ENCODE measurements at places on chromosomes 16 and 17.

DNA sequence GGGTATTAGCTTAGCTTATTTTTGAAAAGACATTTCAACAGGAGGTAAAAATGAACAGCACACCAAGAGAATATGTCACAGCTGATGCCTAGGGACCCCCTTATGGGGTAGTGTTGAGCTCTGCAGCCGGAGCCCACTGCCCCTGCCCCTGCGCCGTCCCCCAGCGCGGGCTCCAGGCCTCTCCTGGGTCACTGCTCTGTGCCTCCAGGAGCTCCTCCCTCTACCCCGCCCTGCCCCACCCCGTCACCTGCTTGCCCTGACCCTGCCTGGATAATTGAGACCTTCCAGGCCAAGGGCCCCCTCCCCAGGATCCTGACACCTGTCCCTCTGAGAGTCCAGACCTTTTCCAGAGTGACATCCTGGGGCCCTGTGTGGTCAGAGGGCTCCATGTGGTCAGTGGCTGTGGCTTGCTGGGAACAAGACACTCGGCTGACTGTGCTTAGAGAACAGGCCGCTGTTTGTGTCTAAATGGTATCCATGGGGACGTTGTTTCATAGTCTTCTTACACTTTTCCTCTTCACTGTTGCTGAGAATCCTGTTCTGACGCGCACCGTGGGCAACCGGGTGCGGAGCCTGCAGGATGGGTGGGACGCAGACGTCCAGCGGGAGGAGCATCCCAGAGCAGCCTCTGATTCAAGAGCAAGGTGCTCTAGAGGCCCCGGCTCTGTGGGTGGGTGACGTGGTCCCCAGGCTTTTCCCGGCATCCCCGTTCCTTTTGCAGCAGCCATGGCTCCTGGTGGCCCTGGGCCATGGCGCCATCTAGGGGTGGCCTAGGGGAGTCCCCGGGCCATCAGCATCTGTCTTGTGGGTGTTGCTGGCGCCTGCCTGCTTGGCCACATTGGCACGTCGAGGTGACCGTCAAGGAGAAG, 20.0 kb upstream of the WFIKKN1 start:
- peak; percentile 55 for DNase-seq
- H3K27me3 ChIP-seq: no peaks in the 10 kb centered on the region
- no peak overlapping the region for H3K4me3 ChIP-seq
- H3K36me3 ChIP-seq: peaks cover 7% of the 10 kb centered on the region
- H3K27ac ChIP-seq: no peak overlapping the region

DNA sequence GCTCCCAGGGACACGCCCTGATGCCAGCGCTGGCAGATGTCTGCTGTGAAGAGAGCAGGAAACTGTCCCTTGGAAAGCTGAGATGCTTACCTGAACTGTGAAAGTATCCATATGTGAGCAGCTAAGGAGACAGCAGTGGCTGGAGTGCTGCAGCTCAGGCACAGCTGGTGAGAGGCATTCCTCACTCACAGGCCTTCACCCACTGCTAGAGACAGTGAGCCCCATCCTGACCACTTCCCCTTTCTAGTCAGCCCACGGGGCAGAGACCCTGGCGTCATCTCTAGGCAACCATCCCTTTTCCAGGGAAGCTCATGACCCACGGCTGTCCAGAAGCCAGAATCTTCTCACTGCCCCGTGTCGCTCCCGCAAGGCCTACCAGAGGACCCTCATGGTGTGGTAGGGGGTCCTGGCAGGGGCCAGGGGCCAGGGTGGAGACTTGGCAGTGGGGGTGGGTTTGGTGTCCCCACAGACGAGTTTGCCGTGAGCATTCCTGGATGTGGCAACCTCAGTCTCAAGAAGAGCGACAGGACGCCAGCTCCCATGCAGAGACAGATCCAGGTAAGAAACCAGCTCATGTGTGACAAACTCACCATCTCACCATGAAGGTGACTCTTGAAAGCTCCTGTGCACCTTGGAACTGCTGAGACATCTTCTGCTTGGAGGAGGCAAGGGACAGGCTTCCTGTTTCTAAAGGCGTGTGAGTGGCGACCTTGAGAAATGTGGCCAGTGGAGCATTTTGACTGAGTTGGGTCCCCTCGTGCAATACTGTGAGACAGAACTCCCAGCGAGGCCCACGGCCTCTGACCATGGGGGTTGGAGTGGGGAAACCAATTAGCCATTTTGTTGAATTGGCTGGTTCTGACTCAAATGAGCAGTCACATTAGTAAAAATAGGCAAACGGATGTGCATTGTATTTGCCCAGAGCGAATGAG, at the start of gene SCIMP:
TSS of gene SCIMP (minus strand) at position 216 of the 932 bp plus-strand sequence. CDS start at position 111, 105 bp downstream.
- peak; percentile 85 for DNase-seq
- peak within 1 kb of the TSS; percentile 76 for H3K4me3 ChIP-seq
- H3K36me3 ChIP-seq: peaks cover 16% of the 10 kb centered on the region
- H3K27ac ChIP-seq: peak within 1 kb of the TSS; percentile 91

DNA sequence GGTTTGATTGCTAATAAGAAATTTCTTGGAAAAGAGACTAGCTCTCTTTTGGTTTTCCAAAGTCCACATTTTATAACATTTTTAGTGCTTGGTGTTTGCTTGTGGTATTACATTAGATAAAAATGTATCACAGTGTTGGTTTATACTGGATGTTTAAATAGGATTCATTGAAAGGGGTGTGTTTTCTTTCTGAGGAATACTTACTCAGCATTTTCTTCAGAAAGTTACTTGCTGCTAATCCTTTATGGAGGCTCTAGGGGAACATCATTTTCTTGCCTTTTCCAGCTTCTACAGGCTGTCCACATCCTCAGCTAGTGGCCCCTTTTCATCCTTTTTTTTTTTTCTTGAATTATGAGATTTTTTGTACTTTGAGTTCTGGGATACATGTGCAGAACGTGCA, 834 bp upstream of the KRT39 start:
- no peaks in the 10 kb centered on the region for H3K36me3 ChIP-seq
- no peak overlapping the region for H3K27ac ChIP-seq
- H3K27me3 ChIP-seq: no peaks in the 10 kb centered on the region
- no peak for DNase-seq
- H3K4me3 ChIP-seq: no peak overlapping the region
- no peaks in the 10 kb centered on the region for H3K4me1 ChIP-seq

- no peaks in the 10 kb centered on the region for H3K4me1 ChIP-seq
- H3K27me3 ChIP-seq: no peaks in the 10 kb centered on the region
- no peaks in the 10 kb centered on the region for H3K36me3 ChIP-seq
- H3K27ac ChIP-seq: no peak overlapping the region
- no peak for DNase-seq
Observed at GRCh38 chr16:9327253-9327652, 235.8 kb downstream of the HAPSTR1 start.

- no peaks in the 10 kb centered on the region for H3K27me3 ChIP-seq
- DNase-seq: no peak
- H3K27ac ChIP-seq: peak overlapping the region; percentile 77
- H3K4me1 ChIP-seq: peaks cover 68% of the 10 kb centered on the region
- no peaks in the 10 kb centered on the region for H3K36me3 ChIP-seq
Observed at GRCh38 chr17:47278561-47278960, 24.9 kb downstream of the ITGB3 start.

- H3K4me1 ChIP-seq: no peaks in the 10 kb centered on the region
- H3K4me3 ChIP-seq: no peak overlapping the region
- DNase-seq: no peak
- peaks cover 3% of the 10 kb centered on the region for H3K36me3 ChIP-seq
Observed at GRCh38 chr16:87431926-87432325, 39.8 kb downstream of the MAP1LC3B start.

- peaks cover 22% of the 10 kb centered on the region for H3K4me1 ChIP-seq
- H3K36me3 ChIP-seq: peaks cover 20% of the 10 kb centered on the region
- DNase-seq: peak; percentile 65
- peak overlapping the region; percentile 64 for H3K27ac ChIP-seq
Observed at GRCh38 chr16:57240851-57241250, 4.2 kb upstream of the ARL2BP start.

- H3K27me3 ChIP-seq: peaks cover 2% of the 10 kb centered on the region
- DNase-seq: no peak
- H3K36me3 ChIP-seq: no peaks in the 10 kb centered on the region
- no peak overlapping the region for H3K27ac ChIP-seq
Observed at GRCh38 chr17:9805769-9806168, 14.4 kb upstream of the DHRS7C start.

GRCh38 chr17:39529455-39529854, 68.2 kb downstream of the CDK12 start:
- H3K36me3 ChIP-seq: peaks cover 70% of the 10 kb centered on the region
- H3K4me1 ChIP-seq: peaks cover 5% of the 10 kb centered on the region
- DNase-seq: no peak
- no peak overlapping the region for H3K27ac ChIP-seq

DNA sequence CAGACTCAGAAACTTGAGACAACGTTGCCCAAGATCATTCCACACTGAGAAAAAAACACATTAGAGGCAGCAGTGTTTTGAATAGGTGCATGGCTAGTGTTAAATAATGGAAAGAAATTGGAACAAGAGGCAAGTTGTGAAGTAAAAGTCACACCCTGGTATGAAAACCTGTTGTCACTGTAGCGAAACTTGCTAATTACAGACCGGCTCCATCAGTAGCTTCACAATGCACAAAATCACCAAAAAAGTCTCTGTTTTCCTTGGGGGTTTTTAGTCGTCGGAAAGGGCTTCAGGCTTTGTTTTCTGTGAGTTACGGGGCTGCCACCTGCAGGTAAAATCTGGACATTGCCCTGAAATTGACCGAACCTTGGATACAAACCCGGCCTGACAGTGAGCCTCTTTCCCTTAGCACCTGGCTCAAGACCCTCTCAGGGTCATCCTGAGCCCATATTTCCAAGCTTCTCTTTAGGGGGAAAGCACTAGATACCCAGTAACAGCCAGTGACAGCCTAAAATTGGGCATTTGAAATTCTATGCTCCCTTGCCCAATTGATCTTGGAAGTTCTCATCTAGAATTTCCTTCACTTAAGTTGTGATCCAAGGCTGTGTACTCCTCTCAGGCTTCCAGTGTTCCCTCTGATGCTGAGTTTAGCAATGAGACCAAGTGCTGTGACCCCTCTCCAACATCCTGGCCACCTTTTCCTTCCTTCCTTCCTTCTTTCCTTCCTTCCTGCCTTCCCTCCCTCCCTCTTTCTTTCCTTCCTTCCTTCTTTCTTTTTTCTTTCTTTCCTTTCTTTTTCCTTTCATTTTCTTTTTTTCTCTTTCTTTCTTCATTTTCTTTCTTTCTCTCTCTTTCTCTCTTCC, 7.2 kb upstream of the GRB2 start:
- peak; percentile 74 for DNase-seq
- H3K4me3 ChIP-seq: peak overlapping the region; percentile 57
- peaks cover 6% of the 10 kb centered on the region for H3K4me1 ChIP-seq
- no peaks in the 10 kb centered on the region for H3K27me3 ChIP-seq
- H3K27ac ChIP-seq: no peak overlapping the region

GRCh38 chr16:48373258-48374029, 11.8 kb downstream of the SIAH1 start:
- peak overlapping the region; percentile 17 for H3K27ac ChIP-seq
- H3K4me1 ChIP-seq: peaks cover 36% of the 10 kb centered on the region
- no peaks in the 10 kb centered on the region for H3K36me3 ChIP-seq
- DNase-seq: peak; percentile 44

DNA sequence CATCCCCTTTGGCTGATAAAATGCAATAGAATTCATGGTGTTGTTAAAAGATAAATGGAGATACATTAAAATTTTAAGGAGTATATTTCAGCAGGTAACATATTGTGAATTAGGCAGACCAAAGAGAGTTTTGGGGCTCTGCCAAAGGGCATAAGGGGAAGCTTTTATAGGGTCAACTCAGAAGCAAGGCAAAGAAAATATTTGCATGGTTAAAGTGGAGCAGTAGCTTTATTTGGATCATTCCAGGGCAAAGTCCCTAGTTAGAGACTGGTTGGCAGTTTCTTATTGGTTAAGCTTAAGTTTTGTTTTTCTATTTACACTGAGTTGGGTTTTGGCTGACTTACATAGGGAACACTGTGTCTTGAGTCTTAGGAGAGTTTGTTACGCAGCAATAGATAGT, 75.1 kb upstream of the CA10 start:
- no peak overlapping the region for H3K4me3 ChIP-seq
- no peaks in the 10 kb centered on the region for H3K27me3 ChIP-seq
- DNase-seq: no peak

- H3K4me3 ChIP-seq: no peak overlapping the region
- peaks cover 17% of the 10 kb centered on the region for H3K4me1 ChIP-seq
- no peaks in the 10 kb centered on the region for H3K27me3 ChIP-seq
- DNase-seq: no peak
Observed at GRCh38 chr16:70793851-70794502, 7.0 kb downstream of the VAC14 start.

GRCh38 chr17:48307814-48308411, 122.1 kb downstream of the SKAP1 start:
- H3K36me3 ChIP-seq: no peaks in the 10 kb centered on the region
- no peaks in the 10 kb centered on the region for H3K4me1 ChIP-seq
- H3K27ac ChIP-seq: no peak overlapping the region
- H3K4me3 ChIP-seq: no peak overlapping the region

- peaks cover 13% of the 10 kb centered on the region for H3K4me1 ChIP-seq
- H3K36me3 ChIP-seq: no peaks in the 10 kb centered on the region
- H3K27ac ChIP-seq: no peak overlapping the region
- no peak for DNase-seq
- no peak overlapping the region for H3K4me3 ChIP-seq
Observed at GRCh38 chr16:87236516-87237115, 80.6 kb downstream of the C16orf95 start.

GRCh38 chr17:5667871-5668270, 83.6 kb upstream of the NLRP1 start:
- H3K4me1 ChIP-seq: peaks cover 7% of the 10 kb centered on the region
- no peaks in the 10 kb centered on the region for H3K27me3 ChIP-seq
- H3K27ac ChIP-seq: no peak overlapping the region
- H3K36me3 ChIP-seq: no peaks in the 10 kb centered on the region
- H3K4me3 ChIP-seq: no peak overlapping the region
- DNase-seq: peak; percentile 3

DNA sequence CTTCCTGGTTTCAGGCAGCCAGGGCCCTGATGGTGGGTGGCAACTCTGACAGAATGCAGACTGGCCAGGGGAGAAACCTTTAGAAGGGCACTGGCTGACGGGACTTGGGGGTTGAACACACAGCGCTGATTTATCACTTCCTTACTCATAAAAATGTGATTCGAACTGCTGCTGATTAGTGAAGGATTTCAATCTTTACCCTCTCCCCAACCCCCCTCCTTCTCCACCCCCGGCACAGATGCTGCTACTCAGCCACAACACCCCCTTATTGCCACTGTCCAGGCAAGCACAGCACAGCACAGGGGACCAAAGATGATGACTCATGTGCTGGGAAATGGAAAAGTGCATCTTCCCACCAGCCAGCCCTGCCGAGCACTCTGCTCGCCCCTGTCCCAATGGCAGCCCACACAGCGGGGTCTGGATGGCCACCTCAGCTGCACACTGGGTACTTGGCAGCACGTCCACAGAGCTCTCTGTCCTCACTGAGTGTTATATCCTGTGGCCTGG, 70.1 kb downstream of the SMG6 start:
- H3K36me3 ChIP-seq: peaks cover 15% of the 10 kb centered on the region
- no peaks in the 10 kb centered on the region for H3K27me3 ChIP-seq
- H3K4me1 ChIP-seq: no peaks in the 10 kb centered on the region

- no peak for DNase-seq
- no peak overlapping the region for H3K27ac ChIP-seq
- H3K4me3 ChIP-seq: no peak overlapping the region
- H3K4me1 ChIP-seq: no peaks in the 10 kb centered on the region
Observed at GRCh38 chr16:59432896-59433295, 698.8 kb upstream of the GOT2 start.
